Stimulated activated CD8-positive, alpha-beta memory T cell treated with anti-CD3 and anti-CD28 coated beads, Interleukin-12 subunit alpha, Interleukin-12 subunit beta, amount 100 ng/mL, for 4 hours (primary cell): ENCODE measurements at places on chromosomes 2 and 18.

DNA sequence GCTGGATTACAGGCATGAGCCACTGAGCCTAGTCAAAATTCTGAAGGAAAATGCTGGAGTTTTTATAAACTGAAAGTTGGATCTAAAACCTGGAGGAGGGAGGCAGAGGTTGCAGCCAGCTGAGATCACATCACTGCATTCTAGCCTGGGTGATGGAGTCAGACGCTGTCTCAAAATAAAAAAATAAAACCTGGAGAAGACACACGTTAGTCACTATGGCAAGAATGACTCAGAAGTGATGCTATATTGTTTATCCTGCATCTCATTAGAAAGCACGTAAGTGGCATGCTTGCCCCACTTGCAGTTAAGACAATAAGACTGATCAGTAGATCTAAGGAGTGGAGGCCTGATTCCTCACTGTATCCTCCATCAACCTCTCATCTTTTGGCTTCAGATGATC is 106.6 kb upstream of the STON1 start:
- no peak for DNase-seq

DNA sequence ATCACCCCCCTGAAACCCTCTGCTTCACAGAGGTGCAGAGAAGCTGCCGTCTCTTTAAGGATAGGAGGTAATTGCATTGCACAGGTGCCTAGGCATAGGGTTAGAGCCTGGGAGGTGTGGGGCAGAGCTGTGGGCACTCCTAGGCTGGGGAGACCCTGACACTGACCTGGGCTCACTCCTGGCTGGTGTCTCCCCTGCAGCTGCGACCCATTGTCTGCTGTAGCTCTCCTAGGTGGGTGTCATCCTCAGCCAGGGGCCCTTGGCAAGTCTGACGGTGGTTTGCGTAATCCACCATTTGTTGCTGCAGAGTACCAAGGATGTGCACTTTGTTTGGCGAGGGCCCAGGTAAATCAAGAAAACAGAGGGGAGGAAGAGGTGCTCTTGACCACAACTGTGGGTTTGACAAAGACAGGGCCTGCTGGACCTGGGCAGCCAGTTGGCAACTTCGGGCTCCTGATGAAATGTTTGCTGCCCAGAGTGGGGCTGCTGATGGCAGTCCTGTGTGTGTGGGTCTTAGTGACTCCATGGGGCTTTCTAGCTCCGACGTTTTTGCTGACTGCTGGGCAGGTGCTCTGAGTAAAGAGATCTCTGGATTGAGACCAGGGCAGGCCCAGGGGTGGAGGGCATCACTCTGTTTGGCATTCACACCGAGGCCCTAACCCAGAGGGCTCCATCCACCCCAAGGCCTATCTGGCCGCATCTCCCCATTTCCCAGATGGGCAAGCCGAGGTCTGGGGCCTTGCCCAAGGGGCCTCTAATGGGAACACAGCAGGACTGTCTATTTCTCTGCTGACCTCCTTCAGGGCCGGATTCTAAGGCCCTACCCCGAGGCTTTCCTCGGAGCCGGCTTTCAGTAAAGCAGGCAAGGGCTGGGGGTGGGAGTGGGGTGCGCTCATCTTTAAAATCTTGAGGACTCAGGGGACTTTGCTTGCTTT is 67.7 kb downstream of the EDAR start:
- DNase-seq: no peak

- no peak for DNase-seq
Observed at GRCh38 chr2:101569886-101570520, 95.1 kb upstream of the RFX8 start.

- DNase-seq: no peak
Observed at GRCh38 chr2:167049659-167050058, 161.4 kb downstream of the XIRP2 start.

DNA sequence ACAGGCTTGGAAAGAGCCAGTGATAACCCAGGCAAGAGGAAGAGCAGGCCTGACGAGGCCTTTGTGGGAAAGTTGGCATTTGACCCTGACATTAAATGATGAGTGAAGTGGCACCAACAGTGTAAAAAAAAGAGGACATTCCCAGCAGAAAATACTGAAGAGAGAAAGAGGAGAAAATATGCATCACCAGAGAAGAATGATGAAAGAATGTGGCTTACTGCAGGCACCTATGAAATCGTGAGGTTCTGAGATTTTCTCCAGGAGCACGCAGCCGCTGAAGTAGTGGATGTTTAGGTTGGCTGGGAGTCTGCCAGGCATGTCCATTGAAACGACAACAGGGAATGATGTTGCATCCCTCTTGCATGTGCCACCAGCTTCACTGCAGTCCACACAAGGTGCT is 13.8 kb downstream of the EHD3 start:
- DNase-seq: no peak

- no peak for DNase-seq
Observed at GRCh38 chr2:120206022-120206581, 17.1 kb downstream of the TMEM185B start.

- no peak for DNase-seq
Observed at GRCh38 chr2:8018956-8019355, 662.9 kb upstream of the ID2 start.

DNA sequence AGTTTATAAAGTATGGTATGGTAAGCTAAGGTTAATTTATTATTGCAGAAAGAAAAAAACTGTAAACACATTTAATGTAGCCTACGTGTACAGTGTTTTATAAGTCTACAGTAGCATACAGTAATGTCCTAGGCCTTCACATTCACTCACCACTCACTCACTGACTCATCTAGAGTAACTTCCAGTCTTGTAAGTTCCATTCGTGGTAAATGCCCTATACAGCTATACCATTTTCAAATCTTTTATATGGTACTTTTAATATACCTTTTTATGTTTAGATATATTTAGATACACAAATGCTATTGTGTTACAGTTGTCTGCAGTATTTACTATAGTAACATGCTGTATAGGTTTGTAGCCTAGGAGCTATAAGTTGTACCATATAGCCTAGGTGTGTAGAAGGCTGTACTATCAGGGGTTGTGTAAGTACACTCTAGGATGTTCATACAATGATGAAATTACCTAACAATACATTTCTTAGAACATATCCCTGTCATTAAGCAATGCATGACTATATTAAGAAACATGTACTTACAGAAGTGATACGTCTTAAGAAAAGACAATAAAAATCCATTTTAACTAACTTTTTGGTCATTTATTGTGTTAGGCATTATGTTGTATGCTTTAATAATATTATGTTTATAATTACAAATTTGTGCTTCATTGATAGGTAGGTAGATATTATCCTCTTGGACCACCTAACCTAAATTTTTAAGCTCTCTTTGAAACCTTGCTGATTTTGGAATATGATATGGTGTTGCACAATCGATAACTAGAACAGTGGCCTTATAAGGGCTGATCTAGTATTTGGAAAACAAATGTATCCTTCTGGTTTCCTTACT is 51.9 kb downstream of the VRK2 start:
- DNase-seq: no peak

DNA sequence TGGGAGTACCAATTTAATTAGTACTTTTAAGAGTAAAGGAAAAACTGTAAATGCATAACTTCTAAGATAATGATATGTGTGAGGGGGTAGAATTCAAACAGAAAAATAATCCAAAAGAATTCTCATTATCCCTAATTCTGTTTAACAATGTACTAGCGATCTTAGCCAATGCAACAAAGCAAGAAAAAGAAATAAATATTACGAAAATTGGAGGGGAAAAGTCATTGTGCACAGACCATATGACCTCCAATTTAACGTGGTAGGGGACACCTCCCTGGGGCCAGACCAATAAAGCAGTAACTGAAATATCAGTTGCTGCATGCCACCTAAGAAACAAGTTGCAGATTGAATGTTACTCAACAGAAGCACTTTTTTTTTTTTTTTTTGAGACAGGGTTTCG is 25.9 kb upstream of the PEX13 start:
- no peak for DNase-seq

DNA sequence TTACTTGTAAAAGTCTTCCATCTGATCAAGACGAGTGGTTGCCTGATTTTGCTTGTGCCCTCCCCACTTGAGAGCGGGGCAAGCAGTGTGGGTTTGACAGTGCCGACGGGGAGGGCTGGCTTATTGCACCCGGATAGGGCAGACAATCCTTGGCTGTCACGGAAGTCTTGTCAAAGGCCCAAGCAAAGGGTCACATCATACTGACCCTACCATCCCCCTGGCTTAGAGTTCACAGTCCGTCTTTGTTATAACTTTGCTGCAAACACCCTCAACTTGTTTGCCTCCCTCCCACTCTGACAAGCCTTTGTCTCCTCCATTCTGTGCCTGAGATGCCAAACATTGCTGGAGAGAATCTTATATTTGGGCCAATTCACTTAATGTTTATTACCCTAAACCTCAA is 165.9 kb upstream of the MSH6 start:
- DNase-seq: no peak

- no peak for DNase-seq
Observed at GRCh38 chr2:208373460-208374089, 33.0 kb upstream of the PTH2R start.

- DNase-seq: no peak
Observed at GRCh38 chr2:205685314-205686055, 3.2 kb downstream of the NRP2 start.

- no peak for DNase-seq
Observed at GRCh38 chr18:50372743-50373142, 2.1 kb upstream of the SKA1 start.

DNA sequence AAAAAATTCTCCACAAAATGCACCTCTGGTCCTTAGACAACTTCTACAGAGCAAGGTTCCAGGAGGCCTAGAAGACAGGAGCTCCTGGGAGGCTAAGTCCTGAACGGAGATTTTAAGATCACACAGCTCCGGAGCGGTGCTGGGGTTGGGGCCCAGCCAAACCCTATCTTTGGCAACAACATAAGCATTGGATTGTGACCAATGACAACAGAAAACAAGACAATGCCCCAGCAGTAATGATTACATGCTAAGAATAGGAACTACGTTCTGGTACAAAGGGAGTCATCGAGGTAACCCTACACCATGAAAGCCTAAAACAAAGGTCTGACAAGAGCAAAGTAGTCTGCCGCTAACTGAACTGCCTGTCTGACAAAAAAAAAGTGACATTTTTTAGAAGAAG is 171.2 kb downstream of the CMPK2 start:
- DNase-seq: no peak

DNA sequence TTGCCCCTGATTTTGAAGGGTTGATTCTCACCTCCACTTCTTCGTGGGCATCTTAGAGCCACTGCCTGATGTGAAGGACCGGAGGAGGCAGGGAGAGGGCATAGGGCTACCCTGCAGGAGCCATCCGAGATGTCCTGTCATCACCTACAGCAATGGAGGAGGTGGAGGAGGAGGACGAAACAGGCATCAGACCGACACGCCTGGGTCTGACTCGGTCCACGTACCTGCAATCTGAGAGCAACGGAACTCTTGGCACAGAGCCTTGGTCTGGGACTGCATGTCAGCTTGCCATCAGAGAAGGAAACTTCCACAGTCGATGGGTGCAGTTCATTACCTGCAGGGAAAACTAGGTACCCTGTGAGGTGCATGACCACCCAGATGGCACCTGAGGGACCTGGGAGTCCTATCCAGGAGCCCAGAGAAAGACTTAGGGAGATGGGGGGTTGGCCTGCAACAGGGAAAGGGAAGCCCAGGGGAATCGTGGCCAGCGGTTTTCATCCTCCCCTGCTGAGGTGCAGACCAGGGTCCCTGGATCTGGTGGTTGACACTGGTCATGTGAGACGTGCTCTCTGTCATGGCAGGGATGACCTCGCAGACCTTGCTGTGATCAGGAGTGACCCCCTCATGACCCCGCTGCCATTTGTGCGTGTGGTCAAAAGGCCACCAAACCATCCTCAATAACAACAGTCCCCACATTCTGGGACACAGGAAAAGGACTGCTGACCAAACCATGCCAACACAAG is 190.8 kb downstream of the SEPTIN10 start:
- DNase-seq: no peak
